ENCODE measurements at places on chromosomes 1 and 21. TPM values are rescaled to one million over a fixed set of nuclear protein-coding genes. Genes with fewer than 3 reads are reported as not detected.

CCDC24 gene
- total RNA-seq, result 5.2 TPM

ALX3 gene
- total RNA-seq, result not detected

ADAMTS4 gene
- 0.14 TPM for total RNA-seq

RAB25 gene
- not detected for total RNA-seq

NBPF11 gene
- total RNA-seq, result 24.2 TPM

DNA sequence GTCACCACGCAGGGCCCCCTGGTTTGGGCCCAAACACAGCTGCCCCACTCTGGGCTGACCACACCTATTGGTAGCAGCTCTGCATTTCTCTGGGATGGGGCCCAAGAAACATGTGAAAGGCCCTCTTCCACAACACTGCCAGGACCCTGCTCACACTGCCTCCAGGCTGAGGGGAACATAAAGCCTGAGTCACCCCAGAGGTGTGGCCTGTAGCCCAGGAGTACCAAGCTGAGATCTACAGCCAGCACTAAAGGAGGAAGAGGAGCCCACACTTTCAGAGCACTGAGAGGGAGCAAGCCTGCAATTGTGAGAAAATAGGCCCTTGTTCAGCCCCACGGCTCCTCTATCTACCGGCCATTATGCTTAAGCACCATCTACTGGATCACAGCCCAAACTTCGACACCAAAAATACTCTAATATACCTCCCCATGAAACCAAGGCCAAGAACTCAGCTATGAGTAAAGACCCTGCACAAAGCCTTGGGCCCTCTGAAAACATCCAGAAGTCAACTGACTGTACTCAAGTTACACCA, 14.4 kb upstream of the OR2T10 start:
- DNase-seq, result peak; percentile 4
- H3K27me3 ChIP-seq, result no peaks in the 10 kb centered on the region
- H3K4me1 ChIP-seq, result no peaks in the 10 kb centered on the region

DNA sequence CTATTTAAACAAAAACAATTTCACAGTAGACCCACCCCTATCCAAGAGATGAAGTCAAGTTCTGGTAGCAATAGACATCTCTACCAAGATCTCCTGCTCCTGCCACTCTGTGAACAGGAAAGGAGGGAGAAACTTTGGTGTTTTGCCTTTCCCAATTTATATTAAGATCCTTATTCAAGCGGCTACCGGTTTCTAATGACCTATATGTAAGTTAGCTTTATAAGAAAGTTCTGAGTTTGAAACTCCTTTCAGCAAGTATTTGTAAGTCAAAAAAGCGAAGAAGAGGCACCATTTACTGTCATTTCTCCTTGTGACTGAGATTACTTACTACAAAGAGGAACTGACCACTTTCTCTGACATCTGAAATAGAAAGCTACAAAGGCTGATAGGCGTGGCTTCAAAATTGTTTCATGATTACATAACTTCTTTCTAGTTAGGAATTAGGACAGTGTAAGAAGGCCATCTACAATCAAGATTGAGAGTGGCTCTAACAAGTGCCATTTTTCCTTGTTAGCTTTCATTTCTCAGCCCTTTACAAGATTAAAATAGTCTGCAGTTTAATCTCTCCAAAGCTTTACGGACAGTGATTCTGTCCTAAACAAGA, at the start of gene MNDA:
Gene MNDA (plus strand): TSS at position 448 of the 604 bp plus-strand sequence. CDS start 10,803 bp downstream, outside the sequence.
- no peaks in the 10 kb centered on the region for H3K27me3 ChIP-seq
- no peak for DNase-seq
- no peaks in the 10 kb centered on the region for H3K36me3 ChIP-seq
- peaks cover 4% of the 10 kb centered on the region for H3K4me1 ChIP-seq
- H3K27ac ChIP-seq, result peak within 1 kb of the TSS; percentile 48
- H3K4me3 ChIP-seq, result peak within 1 kb of the TSS; percentile 9

GRCh38 chr1:8409106-8409505, 91.2 kb downstream of the SLC45A1 start:
- no peak overlapping the region for H3K4me3 ChIP-seq
- peaks cover 4% of the 10 kb centered on the region for H3K36me3 ChIP-seq
- DNase-seq, result peak; percentile 61
- H3K27ac ChIP-seq, result no peak overlapping the region

- peaks cover 10% of the 10 kb centered on the region for H3K4me1 ChIP-seq
- peak; percentile 98 for DNase-seq
- peak within 1 kb of the TSS; percentile 96 for H3K4me3 ChIP-seq
- no peaks in the 10 kb centered on the region for H3K36me3 ChIP-seq
- H3K27me3 ChIP-seq, result no peaks in the 10 kb centered on the region
- peak within 1 kb of the TSS; percentile 77 for H3K27ac ChIP-seq
Measured at GRCh38 chr1:95072532-95073419, at the start of gene ALG14. Gene ALG14 (minus strand): TSS chr1:95072951. CDS start chr1:95072898, 53 bp downstream.

- DNase-seq, result no peak
- no peaks in the 10 kb centered on the region for H3K27me3 ChIP-seq
- H3K36me3 ChIP-seq, result no peaks in the 10 kb centered on the region
- H3K4me1 ChIP-seq, result no peaks in the 10 kb centered on the region
- no peak overlapping the region for H3K27ac ChIP-seq
Measured at GRCh38 chr1:55781944-55782482, 566.8 kb upstream of the USP24 start.

DNA sequence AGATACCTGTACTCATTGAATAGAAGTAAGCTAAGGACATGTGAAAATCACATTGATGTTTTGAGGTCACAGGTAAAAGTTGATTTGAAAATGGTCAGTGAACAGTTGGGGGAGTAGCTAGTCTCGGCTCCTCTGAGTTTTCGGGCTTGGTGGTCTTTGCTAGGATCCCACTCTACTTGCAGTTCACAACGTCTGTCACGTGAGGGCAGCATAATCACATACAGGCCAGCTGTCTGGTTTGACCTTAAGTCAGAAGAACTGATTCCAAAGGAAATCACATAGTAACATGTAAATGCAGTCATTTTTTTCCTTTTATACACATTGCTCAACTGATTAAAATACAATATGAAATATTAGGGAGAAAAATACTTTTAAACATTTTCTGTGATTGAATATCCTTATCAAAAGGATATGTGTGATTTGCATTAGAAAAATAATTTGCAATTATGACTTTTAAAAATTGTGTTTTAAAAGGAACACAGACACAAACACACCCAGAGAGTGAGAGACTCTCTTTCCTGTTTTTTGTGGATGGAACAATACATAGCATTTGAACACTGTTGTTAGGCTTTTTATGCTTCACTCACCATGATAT, 21.8 kb upstream of the PDC start:
- H3K4me1 ChIP-seq, result no peaks in the 10 kb centered on the region
- H3K27ac ChIP-seq, result no peak overlapping the region
- H3K36me3 ChIP-seq, result no peaks in the 10 kb centered on the region
- no peaks in the 10 kb centered on the region for H3K27me3 ChIP-seq

DNA sequence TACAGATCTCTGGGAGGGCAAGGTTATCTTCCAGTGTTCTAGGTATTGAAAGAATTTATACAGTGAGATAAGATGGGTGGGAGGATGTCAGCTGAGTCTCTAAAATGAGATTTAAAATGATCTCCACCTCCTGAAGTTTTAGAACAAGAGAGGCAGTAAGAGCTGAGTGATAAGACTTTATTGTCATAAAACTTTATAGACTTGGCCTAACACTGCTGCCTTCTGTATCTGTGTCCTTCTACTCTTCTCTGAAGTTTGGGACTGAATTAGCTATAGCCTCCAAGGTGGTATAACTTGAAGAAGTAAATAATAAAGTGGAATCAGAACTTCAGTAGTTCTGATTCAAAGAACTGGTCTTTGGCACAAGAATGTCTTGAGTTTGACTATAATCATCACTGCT, 48.3 kb downstream of the SUCO start:
- H3K4me3 ChIP-seq, result no peak overlapping the region
- no peak for DNase-seq
- no peaks in the 10 kb centered on the region for H3K4me1 ChIP-seq
- H3K27ac ChIP-seq, result no peak overlapping the region

DNA sequence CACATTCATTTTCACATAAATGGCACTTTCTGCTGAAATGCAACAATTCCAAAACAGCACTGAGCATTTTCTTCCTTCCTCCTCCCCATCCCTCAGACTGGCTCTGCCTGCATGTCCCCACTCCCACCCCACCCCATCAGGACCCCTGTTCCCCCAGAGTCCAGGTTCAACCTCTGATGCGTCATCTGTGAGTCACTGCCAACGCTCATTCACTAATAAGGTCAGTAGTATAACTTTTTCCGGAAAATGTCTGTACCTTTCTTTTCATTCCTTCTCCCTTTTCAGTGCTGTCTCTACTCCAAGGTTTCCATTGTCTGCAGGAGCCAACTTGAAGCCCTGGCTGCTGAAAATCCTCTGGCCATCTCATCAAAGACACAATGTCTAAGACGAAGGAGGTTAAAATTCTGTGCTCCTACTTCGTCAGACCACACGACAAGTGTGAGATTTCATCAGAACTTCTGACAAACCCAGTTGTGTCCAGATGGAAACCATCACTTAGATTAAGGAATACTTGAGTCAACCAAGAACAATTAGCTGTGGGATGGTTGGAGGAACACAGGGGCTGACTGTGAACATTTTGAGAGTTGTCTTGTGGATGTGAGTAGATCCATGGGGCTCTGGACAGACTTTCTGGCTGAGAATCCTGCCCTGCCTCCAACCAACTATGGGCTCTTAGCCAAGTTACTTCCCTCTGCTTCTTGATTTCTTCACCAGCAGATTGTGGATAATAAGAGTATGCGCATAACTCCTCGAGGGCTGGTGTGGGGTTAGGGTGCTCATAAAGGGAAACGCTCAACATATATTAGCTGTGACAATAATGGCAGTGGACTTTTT, 35.6 kb upstream of the UTS2 start:
- H3K4me3 ChIP-seq, result no peak overlapping the region
- DNase-seq, result no peak
- H3K27me3 ChIP-seq, result no peaks in the 10 kb centered on the region
- H3K36me3 ChIP-seq, result no peaks in the 10 kb centered on the region

GRCh38 chr1:48678710-48679505, 97.8 kb downstream of the BEND5 start:
- DNase-seq, result no peak
- no peak overlapping the region for H3K4me3 ChIP-seq
- H3K36me3 ChIP-seq, result no peaks in the 10 kb centered on the region

DNA sequence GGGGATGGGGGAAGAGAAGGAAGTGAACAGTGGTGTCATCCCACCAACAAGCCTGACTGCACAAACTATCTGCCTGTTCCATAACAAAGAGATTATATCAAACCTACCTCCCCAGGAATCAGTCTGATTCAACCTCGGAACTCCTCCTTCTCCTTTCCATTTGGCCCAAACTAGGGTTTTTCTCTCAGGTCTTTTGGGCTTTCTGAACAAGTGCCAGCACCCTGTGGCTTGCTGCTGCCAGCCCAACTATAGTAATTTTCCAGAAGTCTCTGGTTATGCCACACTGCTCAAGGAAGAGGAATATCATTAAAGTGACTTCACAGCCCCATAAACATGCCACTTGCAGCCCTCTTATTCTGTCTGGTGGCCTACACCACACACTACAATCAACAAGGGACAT, 70.5 kb downstream of the RGS7 start:
- DNase-seq, result no peak
- no peaks in the 10 kb centered on the region for H3K4me1 ChIP-seq
- H3K27me3 ChIP-seq, result no peaks in the 10 kb centered on the region
- H3K27ac ChIP-seq, result no peak overlapping the region

DNA sequence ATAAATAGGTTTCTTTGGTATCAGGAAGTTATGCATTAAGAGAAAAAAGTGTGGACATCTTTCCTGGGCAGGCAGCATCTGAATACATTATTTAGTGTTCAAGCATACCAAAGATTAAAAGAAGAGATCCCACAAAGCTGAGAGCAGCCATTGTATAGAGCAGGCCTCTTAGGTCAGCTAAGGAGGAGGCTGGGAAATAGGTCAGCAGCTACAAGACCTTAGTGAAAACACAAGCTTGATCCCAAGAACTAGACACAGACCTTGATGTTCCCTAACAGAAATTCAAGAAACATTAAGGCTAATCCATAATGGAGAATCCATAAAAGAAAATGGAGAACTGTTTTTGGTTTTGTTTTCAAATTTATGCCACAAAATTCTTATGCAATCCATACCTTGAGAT, 135.3 kb upstream of the DPT start:
- no peak overlapping the region for H3K4me3 ChIP-seq
- no peaks in the 10 kb centered on the region for H3K36me3 ChIP-seq
- no peak for DNase-seq
- no peaks in the 10 kb centered on the region for H3K27me3 ChIP-seq
- no peak overlapping the region for H3K27ac ChIP-seq
- H3K4me1 ChIP-seq, result no peaks in the 10 kb centered on the region

GRCh38 chr21:31844206-31844605, 28.6 kb upstream of the HUNK start:
- no peaks in the 10 kb centered on the region for H3K36me3 ChIP-seq
- H3K27ac ChIP-seq, result no peak overlapping the region
- no peak overlapping the region for H3K4me3 ChIP-seq
- no peak for DNase-seq
- no peaks in the 10 kb centered on the region for H3K4me1 ChIP-seq
- H3K27me3 ChIP-seq, result no peaks in the 10 kb centered on the region

DNA sequence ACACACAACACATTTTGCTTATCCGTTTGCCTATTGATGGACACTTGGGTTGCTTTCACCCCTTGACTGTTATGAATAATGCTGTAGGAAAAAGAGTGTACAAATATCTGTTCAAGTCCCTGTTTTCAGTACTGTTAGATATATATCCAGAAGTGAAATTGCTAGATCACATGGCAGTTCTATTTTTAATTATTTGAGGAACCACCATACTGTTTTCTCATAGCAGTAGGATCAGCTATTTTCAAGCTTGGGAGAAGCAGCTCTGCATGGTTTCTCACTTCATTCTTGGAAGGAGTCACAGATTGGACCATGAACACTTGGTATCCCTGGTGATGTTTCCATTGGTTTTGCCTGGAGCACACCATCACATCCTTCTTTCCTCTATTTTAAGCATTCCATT, 114.4 kb upstream of the ZP4 start:
- no peaks in the 10 kb centered on the region for H3K27me3 ChIP-seq
- no peak overlapping the region for H3K4me3 ChIP-seq
- H3K27ac ChIP-seq, result no peak overlapping the region
- H3K4me1 ChIP-seq, result no peaks in the 10 kb centered on the region
- H3K36me3 ChIP-seq, result no peaks in the 10 kb centered on the region
- no peak for DNase-seq

- H3K4me3 ChIP-seq, result no peak overlapping the region
- H3K27ac ChIP-seq, result no peak overlapping the region
- H3K4me1 ChIP-seq, result no peaks in the 10 kb centered on the region
- no peak for DNase-seq
- peaks cover 8% of the 10 kb centered on the region for H3K36me3 ChIP-seq
- no peaks in the 10 kb centered on the region for H3K27me3 ChIP-seq
Measured at GRCh38 chr1:46017876-46018503, 114.4 kb downstream of the PIK3R3 start.

GRCh38 chr1:114986286-114986685, 43.3 kb upstream of the TSHB start:
- H3K36me3 ChIP-seq, result no peaks in the 10 kb centered on the region
- DNase-seq, result no peak
- peaks cover 8% of the 10 kb centered on the region for H3K27me3 ChIP-seq
- H3K27ac ChIP-seq, result no peak overlapping the region
- no peaks in the 10 kb centered on the region for H3K4me1 ChIP-seq
- no peak overlapping the region for H3K4me3 ChIP-seq

Data from natural killer cell (primary cell).